Stimulated activated CD4-positive, alpha-beta T cell treated with anti-CD3 and anti-CD28 coated beads, Interleukin-1b, Interleukin-23, amount 100 ng/mL, for 24 hours (primary cell): ENCODE measurements at places on chromosomes 3 and 15.

DNA sequence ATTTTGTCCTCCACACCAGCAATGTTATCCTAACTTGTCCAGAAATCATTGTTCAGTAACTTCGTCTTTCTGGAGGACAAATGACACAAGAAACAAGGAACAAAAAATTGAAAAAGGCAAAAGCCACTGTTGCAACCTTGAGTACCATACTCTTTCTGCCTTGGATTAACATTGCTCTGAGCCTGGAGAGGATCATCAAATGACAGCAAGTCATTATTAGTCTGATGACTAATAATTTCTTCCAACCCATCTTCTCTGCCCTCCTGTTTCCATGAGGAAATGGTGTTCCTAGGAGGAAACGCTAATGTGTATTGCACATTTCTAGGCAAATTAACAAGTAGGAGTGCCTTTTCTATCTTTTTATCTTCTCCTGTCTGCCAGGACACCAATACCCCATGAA is 153.9 kb downstream of the PCCB start:
- no peak for DNase-seq

GRCh38 chr15:48984021-48984710 is 20.4 kb upstream of the SHC4 start:
- DNase-seq = no peak

- DNase-seq = no peak
Observed at GRCh38 chr15:85474700-85475316, 94.4 kb downstream of the AKAP13 start.

GRCh38 chr3:173690542-173691180 is 293.1 kb downstream of the NLGN1 start:
- no peak for DNase-seq

DNA sequence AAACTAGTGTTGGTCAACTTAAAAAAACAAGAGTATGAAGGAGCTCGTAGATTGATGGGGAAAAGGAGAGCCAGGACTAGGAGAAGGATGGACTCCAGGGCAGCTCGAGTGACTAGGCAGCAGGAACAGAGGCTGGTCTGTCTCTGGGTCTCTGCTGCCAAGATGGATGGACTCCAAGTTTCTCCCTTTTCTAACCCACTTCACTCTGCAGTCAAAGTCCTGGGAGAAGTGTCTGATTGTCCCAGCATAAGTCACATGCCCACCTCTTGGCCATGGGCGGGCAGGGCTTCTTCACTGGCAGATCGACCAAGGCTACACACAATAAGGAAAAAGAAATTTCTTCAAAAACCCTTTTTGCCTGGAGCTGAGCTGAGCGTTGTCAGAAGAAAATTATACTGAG is 9.2 kb upstream of the EPB42 start:
- no peak for DNase-seq

DNA sequence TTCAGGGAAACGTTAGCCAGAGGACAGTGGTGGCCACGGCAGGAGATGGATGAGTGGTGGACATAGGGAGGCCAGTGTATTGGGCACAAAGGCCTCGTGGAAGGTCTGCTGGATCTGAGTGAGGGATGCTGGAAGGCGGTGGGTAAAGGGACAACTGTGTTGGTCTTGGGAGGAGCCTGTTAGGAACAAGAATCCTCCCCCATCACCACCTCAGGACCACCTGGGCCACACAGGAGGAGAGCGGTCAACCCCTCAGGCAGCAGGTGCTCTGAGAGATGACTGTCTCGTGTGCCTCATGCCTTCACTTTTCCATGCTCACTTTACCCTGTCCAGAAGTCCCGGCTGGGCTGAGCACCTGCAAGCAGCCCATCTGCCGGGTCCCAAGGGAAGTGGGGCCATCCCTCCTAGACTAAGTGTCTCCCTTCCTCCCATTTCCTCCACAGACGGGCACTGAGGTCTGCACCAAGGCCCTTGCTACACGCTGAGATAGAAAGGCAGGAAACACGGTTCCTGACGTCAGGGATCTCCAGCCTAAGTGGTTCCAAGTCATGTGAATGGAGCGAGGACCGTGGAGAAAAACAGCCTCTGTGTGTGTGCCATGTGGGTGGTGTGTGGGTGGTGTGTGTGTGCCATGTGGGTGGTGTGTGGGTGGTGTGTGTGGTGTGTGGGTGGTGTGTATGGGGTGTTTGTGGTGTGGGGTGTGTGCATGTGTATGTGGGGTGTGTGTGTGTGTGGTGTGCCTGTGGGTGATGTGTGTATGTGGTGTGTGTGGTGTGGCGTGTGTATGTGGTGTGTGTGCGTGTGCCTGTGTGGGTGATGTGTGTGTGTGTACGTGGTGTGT is 47.8 kb upstream of the CTSH start:
- no peak for DNase-seq

DNA sequence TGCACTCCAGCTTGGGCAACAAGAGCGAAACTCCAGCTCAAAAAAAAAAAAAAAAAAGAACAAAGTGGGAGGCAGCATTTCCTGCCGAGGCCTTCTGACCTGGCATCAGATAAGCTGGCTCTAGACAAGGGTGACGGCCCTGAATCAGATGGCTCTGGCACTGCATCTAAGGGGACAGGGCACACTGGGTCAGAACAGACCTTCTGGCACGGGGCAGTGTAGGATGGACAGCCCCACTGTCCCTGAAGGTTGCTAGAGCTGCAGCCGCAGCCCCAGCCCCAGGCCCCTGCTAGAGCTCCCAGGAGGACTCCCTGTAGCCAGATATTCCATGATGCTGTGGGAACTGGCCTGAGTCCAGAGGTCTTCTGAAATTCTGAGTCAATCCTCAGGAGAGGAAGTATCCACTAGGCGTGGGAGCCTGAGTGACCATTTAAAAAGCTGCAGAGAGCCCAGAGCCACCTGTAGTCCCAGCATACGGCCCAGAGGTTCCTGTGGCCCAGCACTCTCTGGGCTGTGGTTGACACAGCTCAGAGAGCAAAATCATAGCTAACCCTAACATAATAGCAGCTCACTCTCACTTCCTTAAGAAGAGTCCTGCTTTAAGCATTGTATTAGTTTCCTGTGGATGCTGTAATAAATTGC is 69.2 kb upstream of the MFGE8 start:
- no peak for DNase-seq

DNA sequence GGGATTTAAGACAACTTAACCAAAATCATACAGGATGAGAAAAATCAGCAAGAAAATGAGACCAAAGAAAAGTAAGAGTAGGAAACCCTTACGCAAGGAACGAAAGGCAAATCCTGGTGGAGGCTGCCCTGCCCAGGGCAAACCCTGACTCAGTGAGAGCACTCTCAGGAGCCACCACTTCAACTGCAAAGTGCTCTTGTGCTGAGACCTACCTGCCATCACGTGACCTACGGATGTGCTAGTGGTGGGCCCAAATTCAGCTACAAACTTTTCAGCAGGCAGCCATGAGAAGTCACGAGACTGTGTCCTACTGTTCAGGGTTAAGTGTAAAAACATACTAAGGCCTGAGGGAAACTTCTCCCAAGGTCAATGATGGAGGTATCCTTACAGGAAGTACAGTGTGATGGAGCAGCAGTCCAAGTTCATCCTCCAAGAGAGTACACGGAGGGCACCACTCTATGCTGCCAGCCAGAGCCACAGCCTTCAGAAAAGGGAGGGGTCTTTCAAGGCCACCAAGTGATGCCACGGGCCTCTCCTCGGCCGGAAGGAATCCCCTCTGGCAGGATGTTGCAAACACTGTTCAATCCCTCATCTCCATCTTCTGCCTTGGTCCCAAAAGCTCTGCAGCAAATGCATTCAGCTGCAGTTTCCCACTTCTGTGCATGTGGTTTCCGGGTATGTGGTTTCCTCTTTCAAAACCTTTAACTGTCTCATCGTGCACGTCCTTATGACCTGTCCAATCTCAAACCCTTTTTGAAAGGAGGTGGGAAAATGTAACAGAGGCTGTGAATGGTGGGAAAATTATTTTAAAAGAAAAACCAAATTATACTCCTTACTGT is 9.5 kb downstream of the CHSY1 start:
- no peak for DNase-seq

GRCh38 chr3:19769694-19770093 is 164.3 kb downstream of the EFHB start:
- DNase-seq = no peak

GRCh38 chr3:17832016-17832415 is 89.6 kb upstream of the TBC1D5 start:
- no peak for DNase-seq

- no peak for DNase-seq
Observed at GRCh38 chr3:17130956-17131355, 246.2 kb downstream of the PLCL2 start.

DNA sequence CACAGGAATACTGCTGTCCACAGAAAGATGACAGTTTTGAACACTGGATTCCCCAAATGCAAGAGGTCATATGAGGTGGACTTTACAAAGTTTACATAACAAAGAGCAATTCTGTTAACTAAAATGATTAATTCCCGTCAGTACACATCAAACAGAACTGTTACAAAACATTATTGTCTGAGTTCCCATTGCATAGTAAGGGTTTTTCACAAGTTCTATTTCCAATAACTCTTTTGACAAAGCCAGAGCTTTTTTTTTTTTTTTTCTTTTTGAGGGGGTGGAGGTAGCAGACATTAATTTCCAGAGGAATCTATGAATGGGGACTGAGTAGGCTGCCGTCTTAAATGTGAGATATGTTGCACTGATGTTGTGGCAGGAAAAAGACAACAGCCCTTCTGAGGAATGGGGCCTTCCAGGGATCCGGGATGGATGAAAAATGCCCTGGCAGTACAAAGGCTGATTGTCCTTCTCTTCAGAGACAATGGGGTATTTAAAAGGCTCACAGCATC is 178.1 kb upstream of the KBTBD8 start:
- DNase-seq = no peak

GRCh38 chr15:66778314-66778665 is 76.3 kb downstream of the SMAD6 start:
- DNase-seq = no peak

GRCh38 chr3:19274576-19274975 is 126.3 kb downstream of the KCNH8 start:
- no peak for DNase-seq

GRCh38 chr3:149055575-149055974 is 30.8 kb downstream of the HLTF start:
- DNase-seq = no peak

DNA sequence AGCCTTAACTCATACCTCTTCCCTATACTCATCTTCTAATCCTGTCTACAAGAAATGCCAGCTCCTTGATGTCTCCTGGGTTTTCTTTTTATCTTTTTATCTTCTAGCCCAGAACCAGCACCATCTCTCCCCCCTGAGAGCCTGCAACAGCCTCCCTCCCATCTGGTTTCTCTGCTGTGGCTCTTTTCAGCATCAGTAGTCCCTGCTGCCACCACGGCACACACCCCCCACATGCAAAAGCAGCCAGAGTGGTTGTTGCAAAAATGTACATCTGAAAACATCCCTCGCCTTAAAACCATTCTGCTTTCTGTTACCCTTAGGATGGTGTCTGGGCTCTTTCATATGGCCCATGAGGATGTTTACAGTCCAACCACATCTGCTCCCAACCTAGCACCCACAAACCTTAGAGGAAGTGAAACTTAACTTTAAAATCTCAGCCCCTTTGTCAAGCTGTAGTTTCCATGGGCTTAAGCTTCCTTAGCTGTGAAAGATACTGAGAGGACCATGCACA is 775 bp downstream of the TTC21A start:
- DNase-seq = no peak

GRCh38 chr15:90054618-90055097 is 47.6 kb downstream of the IDH2 start:
- no peak for DNase-seq

- DNase-seq = no peak
Observed at GRCh38 chr3:167626490-167626889, 27.3 kb downstream of the WDR49 start.

DNA sequence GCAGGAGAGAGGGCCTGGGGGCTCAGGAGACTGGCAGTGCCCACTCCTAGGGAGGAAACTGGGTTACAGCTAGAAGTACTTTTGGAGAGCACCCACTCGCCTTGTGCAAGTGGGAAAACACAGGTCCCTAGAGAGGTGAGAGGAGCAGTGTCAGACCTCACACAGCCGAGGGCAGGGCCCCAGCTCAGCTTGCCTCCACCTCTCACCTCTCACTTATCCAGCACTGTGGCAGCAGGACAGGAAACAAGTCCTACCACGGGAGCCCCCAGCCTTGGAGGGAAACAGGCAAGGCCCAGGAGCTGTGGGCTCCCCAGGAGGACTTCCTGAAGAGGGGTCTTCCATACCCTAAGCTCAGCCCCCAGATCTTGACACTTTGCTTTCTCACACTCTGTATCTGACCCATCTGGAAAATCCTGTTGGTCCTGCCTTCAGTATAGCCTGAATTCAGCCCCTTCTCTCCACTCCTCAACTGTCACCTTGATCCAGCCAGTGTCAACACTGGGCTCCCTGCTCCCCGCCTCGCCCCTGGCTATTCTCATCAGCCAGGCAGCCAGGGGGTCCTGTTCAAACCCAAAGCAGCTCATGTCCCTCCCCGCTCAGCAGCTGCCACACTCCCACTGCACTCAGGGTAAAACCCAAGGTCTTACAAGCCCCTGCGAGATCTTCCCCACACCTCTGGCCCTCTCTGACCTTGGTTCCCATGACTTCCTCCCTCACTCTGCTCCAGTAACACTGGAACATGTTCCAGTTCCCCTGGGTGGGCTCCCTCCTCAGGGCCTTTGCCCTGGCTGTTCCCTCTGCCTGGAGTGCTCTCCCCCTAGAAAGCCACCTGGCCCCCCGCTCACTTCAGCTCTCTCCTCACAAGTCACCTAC is 870 bp upstream of the TMEM40 start:
- no peak for DNase-seq

DNA sequence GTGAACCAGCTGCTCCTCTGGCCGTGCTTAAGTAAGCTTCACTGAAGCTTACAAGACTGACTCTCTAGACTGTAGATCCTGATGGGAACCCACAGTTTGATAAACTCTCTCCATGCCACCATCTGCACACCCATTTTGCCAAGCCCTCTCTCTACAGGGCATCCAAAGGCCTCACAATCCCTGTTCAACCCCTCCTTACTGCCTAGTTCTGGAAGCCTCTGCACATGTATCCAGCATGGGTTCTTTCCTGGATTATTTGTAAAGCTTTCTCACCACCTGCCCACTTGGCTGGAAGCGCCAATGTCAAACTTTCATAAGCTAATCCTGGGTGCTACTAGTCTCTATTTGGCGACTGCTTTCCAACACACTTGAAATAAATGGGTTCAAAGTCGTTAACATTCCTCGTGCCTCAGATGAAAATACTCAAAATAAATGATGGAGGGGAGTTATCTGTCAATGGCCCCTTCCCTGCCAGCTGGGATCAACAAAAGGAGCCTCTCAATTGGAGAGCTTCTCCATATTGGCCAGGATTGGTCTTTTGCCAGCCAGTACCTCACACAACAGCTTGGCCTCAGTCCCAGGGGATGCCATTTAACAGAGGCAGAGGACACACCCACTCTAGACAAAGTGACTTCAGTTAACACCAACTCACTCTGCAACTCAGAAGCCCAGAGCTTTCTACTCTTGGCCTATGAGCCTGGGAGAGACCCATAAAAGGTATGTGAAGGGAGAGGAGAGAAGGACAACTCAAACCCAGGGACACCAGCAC is 48.1 kb downstream of the SH3BP5 start:
- no peak for DNase-seq

GRCh38 chr3:152496716-152497115 is 228.0 kb downstream of the MBNL1 start:
- no peak for DNase-seq

- DNase-seq = peak; percentile 55
Observed at GRCh38 chr3:39291903-39292329, 12.1 kb upstream of the CX3CR1 start.
